ENCODE measurements at places on chromosomes 3 and 15.
A peak's percentile ranks its signal among the peaks of the same experiment; 100 is the strongest.

DNA sequence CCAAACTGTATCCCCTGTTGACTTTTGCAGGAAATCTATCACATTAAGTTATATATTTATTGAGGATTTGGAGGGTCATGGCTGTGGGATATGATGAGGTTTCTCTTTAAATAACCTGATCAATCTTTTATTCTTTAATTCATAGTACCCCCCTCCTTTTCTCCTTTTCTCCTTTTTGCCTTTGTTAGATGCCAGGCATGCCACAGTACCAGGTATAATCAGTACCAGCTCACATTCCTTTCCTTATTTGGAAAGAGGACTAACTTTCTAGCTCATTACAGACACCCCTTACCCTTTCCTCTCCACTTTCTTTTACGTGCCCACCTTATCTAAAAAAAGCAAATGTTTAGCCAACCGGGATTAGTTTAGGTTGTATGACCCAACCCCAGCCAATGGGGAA, 326.4 kb upstream of the NAALADL2 start:
- no peak for DNase-seq

- no peak for DNase-seq
Measured at GRCh38 chr15:98745179-98745578, 96.8 kb downstream of the IGF1R start.

GRCh38 chr3:123733341-123733740, 148.5 kb upstream of the HACD2 start:
- DNase-seq = no peak

DNA sequence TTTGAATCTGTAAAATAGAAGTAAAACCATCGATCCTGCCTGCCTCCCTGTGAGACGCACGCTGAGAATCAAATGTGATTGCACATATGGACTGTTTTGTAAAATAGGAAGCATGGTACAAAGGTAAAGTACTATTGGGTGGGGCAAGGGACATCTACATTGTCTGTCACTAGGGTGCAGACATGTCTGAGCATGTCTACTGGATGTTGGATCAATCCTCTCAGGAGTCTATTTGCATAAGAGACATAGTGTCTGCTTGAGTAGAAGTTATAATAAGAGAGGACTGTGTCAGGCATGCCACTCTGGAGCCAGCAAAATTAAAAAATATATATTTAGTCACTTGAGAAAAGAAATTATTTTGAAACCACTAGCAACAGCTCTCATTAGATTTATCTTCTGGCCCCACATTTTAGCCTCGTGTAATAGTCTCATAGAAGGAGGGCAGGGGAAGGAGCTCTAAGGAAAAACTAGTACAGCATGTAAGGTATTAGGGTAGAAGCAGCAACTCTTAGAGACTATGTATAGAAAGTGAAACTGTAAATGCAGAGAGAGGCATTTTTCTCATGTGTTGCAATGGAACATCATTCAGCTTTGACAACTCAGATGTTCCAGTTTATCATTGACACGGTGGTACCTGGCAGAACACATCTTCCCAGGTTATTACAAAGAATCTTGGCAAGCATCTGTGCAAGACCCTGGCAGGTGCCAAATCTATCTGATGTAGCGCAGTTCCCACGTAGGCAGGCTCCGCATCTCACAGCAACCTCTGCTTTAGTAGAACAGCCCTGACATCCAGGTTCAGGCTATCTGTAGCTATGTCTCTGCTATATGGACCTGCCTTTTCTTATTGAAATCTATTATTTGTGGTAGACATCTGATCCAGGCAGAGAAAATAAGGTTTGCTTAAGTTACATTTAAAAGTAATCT, 85.2 kb upstream of the CHL1 start:
- DNase-seq = peak; percentile 58

DNA sequence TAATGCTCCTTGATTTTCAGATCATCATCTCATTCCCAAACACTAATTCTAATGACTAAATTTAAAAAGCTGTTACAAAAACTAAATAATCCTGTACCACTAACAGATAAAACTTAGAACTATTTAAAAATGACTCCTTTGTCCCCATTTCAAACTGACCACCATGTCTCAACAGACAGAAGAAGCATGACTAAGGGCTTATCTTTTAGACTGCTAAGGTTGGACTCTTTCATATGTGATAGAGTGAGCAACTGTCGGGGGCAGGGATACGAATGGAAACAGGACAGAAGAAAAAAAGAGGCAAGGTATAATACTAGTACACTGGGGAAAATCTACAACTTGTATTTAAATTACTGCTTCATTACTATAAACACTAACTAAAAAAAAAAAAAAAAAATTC, 23.3 kb downstream of the SNX4 start:
- no peak for DNase-seq

GRCh38 chr15:68570974-68571373, 7.8 kb upstream of the CORO2B start:
- DNase-seq = no peak

GRCh38 chr15:27696530-27696929, 402.6 kb downstream of the OCA2 start:
- DNase-seq = no peak

- no peak for DNase-seq
Measured at GRCh38 chr3:142694225-142694624, 29.6 kb upstream of the TRPC1 start.

DNA sequence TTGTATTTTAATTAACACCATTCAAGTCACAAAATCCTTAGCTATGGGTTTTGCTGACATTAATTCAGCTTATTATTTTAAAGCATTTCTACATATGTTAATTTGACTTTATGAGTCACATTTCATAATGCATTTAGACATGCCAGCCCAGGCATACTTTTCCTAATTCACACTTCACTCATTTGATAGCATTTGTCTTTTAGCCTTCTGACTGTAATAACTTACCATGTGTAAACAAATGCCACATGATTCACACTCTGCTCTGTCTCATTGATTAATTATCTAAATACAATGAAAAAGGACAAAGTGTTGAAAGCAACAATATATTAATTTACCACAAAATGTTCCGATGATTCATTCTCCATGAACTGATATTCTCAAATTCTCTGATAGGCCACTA, 927.8 kb upstream of the EPHA6 start:
- no peak for DNase-seq
